ENCODE measurements at places on chromosomes 4 and X.
A peak's percentile ranks its signal among the peaks of the same experiment; 100 is the strongest.

DNA sequence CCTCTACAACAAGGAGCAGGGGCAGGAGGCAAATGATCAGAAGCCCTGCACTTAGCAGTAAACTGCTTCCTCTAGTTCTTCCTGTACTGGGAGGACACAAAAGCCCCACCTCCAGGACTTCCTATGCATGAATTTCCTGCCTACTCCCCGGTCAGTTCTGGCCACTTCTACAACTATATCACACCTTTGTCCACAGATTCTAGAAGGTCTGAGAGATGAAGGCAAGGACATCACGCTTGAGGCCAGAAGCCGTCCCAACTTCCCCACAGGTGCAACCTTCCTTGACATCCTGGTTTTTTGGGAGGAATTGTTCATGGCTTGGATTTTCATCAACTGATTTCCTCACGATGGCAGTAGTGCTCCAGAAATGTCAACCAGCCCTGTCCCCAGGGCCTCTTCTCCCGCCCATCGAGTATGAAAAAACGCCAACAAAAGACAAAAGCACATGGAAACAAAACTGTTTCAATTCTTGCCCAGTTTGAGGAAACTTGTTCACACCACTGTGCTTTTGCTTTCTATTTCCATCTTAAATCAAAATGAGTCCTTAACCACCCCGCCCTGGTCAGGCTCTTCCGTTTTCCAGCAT lies 206.5 kb upstream of the STK26 start:
- no peak for DNase-seq

- DNase-seq, result no peak
These were observed 272.9 kb upstream of the ARX start for GRCh38 chrX:25288676-25289075.

- no peak for DNase-seq
These were observed 52.7 kb downstream of the CORIN start for GRCh38 chr4:47785153-47785552.

GRCh38 chr4:113407409-113407808 lies 354.1 kb downstream of the CAMK2D start:
- no peak for DNase-seq

DNA sequence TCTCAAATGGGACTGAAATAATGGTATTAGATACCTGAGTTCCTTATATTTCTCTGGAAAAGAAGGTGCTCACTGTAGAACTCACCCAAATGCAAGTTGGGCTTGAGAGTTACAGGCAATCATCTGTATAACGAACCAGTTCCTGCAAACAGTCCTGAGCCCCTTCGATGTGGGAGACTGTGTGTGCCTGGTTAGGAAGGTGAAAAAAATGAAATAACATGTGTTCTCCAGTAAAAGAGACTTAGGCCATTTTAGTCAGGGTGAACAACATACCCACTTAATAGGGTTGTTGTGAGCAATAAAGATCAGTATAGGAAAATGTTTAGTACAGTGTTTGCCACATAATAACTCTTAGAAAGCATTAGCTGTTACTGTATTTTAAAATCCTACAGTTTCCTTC lies 23.4 kb downstream of the STIM2 start:
- no peak for DNase-seq

DNA sequence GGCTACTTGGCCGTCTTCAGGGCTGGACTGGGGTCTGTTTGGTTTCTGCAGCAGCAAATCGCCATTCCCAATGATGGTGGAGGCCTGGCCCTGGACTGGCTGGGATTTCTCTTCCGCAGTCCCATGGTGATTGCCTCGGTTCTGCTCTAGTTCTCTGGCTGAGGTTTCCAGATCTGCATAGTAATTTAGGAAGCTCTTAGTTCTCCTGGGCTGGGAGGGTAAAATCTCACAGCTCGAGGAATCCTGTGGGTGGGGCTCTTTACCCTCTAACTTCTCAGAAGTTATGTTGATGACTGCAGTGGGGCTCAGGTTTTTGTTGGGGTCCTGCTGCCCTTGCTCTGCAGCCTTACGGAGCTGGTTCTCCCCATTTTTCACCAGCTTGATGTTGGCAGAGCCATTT lies 200.6 kb downstream of the APBB2 start:
- no peak for DNase-seq

DNA sequence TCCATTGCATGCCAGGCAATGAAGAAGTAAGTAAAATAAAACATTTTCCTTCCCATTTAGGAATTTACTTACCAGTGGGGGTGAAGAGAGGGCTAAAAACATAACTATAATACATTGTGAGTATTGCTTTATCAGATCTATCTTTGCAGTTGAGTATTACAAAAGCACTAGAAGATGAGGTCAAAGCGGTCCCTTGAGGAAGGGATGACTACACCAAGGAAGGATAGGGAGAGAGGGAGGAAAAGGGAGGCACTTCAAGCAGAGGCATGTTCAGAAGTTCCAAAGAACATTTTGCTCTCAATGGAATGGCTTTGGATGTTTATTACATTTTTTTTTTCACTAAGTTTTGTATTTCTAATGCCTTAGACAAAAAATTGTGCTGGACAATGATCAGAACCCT lies 127.8 kb downstream of the TET2 start:
- no peak for DNase-seq

DNA sequence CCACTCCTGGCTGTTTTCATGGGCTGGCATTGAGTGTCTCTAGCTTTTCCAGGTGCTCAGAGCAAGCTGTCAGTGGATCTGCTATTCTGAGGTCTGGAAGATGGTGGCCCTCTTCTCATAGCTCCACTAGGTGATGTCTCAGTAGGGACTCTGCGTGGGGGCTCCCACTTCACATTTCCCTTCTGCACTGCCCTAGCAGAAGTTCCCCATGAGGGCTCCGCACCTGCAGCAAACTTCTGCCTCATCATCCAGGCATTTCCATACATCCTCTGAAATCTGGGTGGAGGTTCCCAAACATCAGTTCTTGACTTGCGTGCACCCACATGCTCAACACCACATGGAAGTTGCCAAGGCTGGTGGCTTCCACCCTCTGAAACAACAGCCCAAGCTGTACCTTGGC lies 13.8 kb downstream of the GLRA3 start:
- no peak for DNase-seq

GRCh38 chrX:12972878-12973560 lies 1.9 kb upstream of the TMSB4X start:
- DNase-seq, result no peak

GRCh38 chr4:112060212-112060611 lies 85.0 kb upstream of the FAM241A start:
- peak; percentile 35 for DNase-seq

DNA sequence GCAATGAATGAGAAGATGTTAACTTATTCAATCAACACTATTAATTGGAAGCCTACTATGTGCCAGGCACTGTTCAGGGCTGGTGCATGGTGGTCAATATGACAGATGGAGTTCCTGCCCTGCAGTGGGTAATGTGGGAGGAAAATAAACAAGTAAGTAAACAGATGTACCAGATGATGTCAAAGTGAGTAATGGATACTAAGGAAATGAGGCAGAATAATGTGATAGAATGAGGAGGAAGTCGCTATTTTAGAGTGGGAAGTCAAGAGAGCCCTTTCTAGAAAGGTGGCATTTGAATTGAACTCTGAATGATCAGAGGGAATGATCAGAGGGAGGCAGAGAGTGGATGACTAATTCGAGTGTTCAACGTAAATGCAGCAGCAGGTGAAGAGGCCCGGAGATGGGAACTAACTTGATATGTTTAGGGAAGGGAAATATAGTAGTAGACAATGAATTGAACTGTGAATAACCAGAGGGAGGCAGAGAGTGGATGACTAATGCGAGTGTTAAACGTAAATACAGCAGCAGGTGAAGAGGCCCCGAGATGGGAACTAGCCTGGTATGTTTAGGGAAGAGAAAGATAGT lies 48.3 kb downstream of the HMGB3 start:
- no peak for DNase-seq

GRCh38 chrX:12292996-12293765 lies 154.9 kb downstream of the FRMPD4 start:
- no peak for DNase-seq

GRCh38 chrX:10280071-10280470 lies 123.3 kb downstream of the CLCN4 start:
- no peak for DNase-seq

GRCh38 chrX:129599996-129600395 lies 54.8 kb downstream of the APLN start:
- no peak for DNase-seq

DNA sequence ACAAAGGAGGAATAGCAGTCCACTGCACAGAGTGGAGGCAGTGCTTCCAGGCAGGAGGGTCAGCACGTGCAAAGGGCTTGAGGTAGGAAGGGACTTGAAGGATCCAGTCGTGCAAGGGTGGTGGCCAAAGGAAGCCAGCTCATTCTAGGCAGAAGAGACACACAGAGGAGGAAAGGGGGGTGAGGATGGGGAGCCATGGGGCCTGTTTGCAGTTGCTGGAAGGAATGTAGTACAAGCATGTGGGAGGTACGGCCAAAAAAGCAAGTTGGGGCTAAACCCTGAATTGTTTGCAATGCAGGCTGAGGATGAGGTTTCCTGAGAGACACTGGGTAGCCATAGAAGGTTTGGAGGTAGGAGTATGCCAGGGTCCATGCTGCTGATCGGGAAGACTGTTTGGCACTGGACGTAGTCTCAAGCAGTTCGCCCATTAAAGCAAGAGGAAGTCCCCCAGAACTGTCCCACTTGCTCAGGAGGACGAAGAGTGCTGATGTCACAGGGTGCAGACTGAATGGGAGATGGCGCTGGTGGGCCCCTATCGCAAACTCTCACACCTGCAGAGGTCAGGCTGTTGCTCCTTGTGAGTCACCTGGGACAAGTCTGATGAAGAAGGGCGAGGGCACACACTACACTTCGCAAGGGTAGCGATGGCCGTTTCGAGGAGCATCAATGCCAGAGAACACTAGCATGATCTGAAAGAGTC lies 9.1 kb upstream of the MAN2B2 start:
- DNase-seq, result no peak

DNA sequence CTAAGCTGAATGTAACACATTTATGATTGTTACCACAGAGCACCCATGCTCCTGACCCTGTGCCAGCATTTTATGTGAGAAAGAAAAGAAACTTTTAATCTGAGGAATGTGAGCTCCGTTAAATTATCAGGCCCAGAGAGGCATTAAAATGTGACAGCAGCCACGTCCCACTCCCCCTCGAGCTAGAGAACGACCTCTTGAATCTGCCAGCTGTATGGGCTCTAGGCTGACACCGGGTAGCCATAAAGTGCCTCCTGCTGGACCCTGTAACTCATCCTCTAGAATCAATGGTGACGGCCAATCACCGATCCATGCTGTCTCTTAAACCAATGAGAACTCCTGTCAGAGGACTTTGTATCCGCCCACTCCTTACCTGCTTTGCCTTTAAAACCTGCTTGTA lies 110.2 kb upstream of the ADRA2C start:
- no peak for DNase-seq

GRCh38 chr4:78129383-78130108 lies 72.4 kb downstream of the FRAS1 start:
- no peak for DNase-seq

DNA sequence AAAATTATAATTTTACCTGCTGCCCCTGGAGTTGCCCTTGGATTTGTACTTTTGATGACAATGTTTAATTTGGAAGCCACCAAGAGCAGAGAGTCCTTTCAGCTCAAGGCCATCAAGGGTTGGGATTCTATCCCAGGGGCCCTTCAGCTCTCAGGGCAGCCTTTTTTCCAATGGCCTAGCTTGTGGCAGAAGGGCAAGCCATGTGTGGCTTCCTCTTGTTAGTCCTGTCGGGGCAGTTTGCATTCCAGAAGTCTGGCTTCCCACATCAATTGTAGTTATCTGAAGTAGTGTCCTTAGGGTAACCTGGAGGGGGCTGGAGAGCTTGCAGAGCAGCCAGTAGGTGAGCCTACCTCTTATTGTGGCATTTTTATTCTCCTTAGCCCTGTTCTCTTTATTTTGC lies 569.4 kb downstream of the TRAM1L1 start:
- no peak for DNase-seq

GRCh38 chr4:109037026-109037425 lies 265.4 kb downstream of the COL25A1 start:
- DNase-seq, result no peak

DNA sequence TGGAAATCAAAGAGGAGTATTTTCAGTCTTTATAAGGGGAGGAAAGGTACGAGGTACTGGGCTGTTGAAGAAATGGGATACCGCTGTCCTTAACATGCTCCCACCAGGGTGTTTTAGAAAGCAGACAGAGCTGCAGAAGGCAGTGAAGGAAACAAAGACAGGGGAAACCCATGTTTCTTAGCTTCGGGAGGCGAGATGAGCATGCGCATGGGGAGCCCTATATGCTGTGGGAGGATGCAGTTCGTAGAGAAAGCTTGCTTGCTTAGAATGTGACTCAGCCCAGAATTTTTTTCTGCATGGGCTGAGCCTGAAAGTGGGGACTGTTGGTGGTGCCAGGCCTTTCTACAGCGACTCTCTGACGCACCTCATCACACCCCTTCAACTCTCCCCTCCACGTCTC lies 28.8 kb upstream of the SCOC start:
- DNase-seq, result no peak

DNA sequence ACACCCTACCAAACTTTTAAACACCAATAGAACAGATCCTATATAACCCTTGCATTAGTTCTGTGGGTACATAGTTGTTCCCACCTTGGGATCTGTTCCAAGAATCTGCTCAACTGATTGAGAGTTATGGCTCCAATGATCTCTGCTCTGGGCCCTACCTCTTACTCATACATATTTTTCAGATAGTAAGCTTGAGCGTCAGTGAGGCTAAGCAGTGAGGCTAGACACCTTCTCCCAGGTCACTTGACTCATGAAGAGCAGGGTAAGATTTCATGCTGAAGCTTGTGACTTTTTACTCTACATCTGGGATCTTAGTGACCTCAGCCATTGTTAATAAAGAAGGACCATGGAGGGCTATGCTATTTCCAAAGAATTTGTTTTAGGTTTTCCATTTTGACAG lies 23.1 kb upstream of the TNIP3 start:
- DNase-seq, result no peak

DNA sequence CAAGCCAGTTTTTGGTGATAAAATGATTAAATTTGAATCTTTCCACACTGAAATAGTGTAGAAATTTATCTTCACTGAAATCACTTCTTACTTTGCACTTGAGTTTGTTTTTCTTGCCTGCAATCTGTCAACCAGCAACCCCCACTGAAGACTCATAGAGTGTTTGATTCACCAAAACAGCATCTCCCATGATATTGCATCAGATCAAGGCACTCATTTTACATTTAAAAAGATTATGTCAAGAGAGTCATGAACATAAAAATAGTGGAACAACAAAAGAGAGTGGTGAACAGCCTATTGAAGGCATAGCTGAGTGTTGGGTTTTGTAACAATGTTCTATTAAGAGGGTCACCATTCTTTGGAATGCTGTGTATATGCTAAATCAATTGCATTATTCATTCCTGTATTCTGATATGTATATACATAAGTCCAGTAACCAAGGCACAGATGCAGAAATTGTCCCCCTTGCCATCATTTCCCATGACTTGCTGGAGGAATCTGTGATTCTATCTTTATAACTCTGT lies 1934.9 kb downstream of the ARAP2 start:
- no peak for DNase-seq

- no peak for DNase-seq
These were observed 112.6 kb upstream of the TBL1X start for GRCh38 chrX:9352243-9352642.

DNA sequence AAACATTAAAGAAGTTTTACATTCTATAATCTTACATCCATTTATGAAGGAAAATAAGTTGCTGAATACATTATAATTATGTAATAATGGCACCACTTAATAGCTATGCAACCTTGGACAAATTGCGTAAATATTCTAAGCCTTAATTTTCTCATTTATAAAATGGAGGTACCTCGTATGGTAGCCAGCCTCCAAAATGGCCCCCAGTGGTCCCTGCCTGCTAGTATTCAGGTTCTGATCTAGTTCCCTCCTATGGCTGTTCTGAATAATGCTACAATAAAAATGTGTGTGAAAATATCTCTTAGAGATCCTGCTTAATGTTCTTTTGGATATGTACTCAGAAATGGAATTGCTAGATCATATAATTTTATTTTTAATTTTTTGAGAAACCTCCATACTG lies 11.0 kb upstream of the NKX3-2 start:
- no peak for DNase-seq
